ENCODE measurements at places on chromosomes 12 and 14.

GRCh38 chr12:109016016-109016415 is 4.9 kb downstream of the SVOP start:
- no peak for DNase-seq

DNA sequence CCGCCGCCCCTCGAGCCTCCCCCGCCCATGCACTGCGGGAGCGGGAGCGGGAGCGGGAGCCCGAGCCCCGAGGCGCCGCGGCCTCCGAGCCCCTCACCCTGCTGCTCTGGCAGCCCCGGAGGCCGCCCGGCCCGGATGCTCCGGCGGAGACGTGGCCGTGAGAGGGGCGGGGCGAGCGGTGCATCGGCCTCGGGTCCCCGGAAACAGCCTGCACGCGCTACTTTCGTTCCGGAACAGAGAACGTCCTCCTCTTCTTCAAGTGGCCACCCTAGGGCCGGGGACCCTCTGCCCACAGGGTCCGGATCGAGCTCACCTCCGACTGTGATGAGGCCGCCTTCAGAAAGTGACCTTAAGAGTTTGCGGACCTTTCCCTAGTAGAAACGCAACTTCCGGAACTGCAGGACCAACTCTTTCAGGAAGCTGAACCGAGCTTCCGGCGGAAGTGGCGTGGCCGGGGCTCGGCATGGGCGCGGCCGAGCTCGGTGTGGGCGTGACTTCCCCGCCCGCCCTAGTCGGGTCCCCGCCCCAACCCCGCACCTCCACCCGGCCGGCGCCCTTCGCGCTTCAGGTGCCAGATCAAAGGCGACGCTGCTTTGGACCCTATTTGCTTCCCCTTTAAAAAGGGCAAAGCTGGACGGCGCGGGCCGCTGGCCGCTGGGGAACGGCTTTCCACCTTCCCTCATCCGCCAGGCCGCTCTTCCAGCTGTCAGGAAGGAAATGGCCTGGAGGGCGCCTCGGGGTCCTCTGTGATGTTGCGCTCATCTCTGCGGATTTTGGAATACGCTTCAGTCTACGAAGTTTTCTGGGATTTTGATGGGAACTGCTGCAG is at the start of gene GOLGA3:
TSS of gene GOLGA3 (minus strand) at position 164 of the 829 bp plus-strand sequence. CDS start 6,741 bp downstream, outside the sequence.
- DNase-seq: peak; percentile 92

DNA sequence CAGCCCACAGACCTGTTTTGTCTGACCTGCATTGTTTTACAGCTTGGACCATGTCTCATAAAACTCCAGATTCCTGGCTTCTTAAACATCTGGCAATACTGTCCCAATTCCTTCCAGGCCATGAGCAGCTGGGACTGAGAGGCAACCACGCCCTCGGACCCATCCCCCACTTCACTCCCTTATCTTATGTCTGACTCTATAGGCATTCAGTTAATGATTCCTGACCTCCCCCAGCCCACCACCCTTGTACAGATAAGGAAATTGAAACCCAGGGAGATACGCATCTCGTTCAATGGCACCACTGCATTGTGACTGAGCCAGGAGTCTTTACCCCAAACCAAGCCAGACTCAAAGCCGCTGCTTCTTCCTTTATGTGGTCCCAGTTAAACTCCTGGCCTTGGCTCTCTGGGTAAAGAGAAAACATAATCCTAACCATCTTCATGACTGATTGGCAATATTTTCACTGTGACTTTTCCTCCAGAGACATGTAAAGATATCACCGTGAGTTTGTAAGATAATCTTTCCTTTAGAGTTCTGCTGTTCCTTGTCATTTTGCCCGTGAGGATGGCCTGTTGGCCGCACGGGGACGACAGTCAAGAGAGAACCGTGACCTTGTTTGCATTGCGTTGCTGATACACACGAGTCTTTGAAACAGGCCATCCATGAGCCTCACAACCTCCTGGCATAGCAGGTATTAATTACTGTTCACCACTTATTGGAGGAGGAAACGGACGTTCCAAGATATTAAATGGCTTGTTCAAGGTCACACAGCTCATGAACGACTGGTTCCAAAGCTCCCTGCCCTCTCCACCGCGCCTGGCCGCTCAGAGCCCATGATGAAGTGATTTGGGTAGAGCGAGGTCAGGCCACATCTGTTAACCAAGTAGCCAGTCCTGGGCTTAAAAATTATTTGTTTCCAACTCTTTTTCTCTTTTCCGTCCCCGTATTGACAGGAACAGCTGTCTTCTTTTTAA is 39.4 kb downstream of the MAP1LC3B2 start:
- DNase-seq: no peak

GRCh38 chr14:60753264-60754119 is 18.9 kb downstream of the MNAT1 start:
- peak; percentile 16 for DNase-seq

DNA sequence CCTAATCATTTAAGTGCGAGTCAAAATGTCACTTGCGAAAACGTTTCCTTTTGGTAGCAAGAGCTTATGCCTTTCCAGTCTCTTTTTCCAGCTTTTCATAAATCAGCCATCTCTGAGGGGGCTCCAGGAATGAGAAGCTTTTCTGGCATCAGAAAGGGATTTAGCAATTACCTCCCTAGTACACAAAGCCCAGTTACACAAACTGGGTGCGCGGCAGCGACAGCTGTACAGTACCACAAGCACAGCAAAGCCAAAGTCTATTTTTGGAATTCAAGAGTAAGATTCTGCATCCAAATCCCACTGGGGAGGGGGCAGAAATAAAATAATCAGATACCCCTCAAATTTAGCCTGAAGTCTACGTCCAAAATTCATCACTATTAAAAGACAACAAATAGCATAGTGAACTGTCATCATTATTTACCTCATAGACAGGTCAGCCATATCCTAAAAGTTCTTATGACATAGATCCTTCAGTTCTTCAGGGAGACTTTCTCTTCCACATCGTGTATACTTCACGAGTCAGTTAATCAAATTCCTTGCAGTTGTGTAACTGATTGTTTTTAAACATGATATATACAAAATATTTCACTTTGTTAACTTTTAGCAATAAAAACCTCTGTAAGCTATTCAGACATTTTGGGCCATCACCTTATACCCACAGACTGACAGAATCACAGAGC is 150.8 kb downstream of the TTC7B start:
- no peak for DNase-seq

GRCh38 chr12:25924491-25925001 is 33.9 kb upstream of the RASSF8 start:
- DNase-seq: no peak

DNA sequence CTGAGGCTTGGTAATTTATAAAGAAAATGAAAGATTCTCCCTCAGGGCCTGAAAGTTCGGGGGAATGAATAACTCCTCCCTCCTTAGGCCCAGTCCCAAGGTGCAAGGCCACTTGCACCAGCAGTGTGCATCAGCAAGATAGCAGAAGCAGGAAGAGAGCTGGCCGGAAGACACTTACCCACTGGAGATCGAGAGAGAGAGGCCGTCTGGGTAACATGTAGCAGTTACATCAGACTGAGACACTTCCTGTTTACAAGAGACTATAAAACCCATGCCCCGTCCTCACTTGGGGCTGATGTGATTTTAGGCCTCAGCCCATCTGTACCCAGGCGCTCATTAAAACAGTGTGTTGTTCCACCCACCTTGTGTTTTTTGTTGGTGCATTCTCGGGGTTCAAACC is 85.2 kb downstream of the TMTC3 start:
- DNase-seq: no peak
